Smooth muscle cell of the brain vasculature (primary cell): ENCODE measurements at places on chromosomes 5 and 9.

DNA sequence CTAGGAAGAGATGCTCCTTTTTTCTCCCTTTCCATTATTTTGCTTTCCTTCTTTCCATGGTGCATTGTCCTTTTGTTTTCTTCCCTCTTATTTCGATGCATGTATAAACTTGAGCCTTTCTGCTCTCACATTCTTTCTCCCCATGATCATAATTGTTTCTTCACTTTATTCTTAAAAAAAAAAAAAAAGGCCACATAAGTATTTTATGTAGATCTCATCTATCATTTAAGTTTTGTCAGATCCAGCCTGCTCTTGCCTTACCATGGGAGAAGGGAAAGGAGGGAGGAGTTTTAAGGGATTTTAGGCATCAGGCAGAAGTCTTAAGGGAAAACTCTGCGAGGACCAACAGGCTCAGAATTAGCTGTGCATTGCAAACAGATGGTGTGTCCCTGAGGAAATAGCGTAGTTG, 11.1 kb downstream of the TGFBR1 start:
- no peak for DNase-seq

GRCh38 chr9:98906273-98907040, 37.2 kb upstream of the COL15A1 start:
- no peak for DNase-seq

- no peak for DNase-seq
Measured at GRCh38 chr9:72211047-72211446, 61.8 kb downstream of the GDA start.

GRCh38 chr5:167147879-167148278, 1143.6 kb upstream of the WWC1 start:
- DNase-seq = no peak

DNA sequence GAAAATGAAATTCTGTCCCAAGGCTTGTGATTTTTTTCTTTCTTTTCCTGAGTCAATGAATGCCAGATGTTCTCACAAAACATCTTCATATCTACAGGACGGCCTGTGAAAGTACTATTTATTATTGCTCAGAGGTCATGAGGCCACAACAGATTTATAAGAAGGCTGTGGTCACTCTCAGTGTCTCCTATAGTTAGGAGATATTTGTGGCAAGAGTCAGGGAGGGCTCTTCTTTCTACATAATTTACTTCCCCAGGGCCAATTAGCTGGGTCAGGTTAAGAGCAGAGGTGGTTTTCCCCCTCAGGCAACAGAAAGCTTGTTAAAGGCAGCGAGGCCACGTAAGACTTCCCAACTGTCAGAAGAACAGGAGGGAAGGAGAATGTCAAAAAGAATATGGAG, 248.7 kb downstream of the SLIT3 start:
- no peak for DNase-seq

- DNase-seq = no peak
Measured at GRCh38 chr9:135968601-135969000, 7.4 kb upstream of the UBAC1 start.

GRCh38 chr5:115190388-115190787, 20.7 kb upstream of the TRIM36 start:
- no peak for DNase-seq

- no peak for DNase-seq
Measured at GRCh38 chr5:10536931-10537579, 26.8 kb upstream of the ANKRD33B start.

GRCh38 chr5:138467711-138468132, 2.4 kb downstream of the EGR1 start:
- no peak for DNase-seq

GRCh38 chr9:76298521-76299144, 95.6 kb downstream of the RFK start:
- DNase-seq = no peak

DNA sequence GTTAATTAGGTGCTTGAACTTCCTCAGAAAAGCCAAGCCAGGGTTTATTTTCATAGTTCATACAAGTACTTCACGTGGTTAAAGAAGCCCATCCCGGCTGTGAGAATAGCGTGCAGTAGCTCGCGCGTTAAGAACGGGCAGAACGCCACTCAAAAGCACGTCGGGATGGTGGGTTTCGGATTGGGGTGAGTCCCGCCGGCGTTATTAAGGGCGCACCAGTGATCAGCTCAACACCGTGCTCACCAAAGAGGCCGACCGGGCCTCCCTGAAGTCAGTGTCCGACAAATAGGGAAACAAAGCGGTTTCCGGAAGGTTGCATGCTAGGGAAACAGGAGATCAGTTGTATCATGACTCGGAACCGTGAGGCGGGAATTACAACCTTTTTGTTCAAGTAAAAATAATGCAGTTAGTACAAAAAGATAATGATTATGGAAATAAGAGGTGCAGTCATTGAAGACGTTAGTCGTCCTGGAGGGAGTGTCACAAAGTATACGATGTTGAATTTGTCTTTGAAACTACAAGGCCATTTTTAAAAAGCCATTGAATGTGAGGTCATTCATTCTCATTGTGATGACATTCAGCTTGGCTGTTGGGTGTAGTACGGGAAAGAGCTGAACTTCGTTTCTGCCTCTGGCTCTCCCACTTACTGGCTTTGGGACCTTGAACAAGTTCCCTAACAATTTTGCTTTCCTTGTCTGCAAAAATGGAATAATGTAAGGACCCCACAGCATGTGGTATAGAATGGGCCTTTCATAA, 992 bp downstream of the SETD9 start:
- no peak for DNase-seq

GRCh38 chr5:51665251-51665593, 282.0 kb downstream of the ISL1 start:
- DNase-seq = no peak

GRCh38 chr9:136572003-136572827, 26.4 kb upstream of the NOTCH1 start:
- DNase-seq = no peak

DNA sequence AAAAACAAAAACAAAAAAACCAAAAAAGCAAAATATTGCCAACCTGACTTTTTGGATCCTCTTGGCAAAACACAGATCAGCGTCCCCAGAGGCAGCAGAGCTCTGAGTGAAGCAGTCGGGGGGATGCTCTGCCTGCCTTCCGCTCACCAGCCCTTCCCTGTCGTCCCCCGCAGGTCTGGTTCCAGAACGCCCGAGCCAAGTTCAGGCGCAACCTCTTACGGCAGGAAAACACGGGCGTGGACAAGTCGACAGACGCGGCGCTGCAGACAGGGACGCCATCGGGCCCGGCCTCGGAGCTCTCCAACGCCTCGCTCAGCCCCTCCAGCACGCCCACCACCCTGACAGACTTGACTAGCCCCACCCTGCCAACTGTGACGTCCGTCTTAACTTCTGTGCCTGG, 20.7 kb downstream of the LHX2 start:
- no peak for DNase-seq

- no peak for DNase-seq
Measured at GRCh38 chr5:171442287-171443042, 23.0 kb downstream of the FGF18 start.

DNA sequence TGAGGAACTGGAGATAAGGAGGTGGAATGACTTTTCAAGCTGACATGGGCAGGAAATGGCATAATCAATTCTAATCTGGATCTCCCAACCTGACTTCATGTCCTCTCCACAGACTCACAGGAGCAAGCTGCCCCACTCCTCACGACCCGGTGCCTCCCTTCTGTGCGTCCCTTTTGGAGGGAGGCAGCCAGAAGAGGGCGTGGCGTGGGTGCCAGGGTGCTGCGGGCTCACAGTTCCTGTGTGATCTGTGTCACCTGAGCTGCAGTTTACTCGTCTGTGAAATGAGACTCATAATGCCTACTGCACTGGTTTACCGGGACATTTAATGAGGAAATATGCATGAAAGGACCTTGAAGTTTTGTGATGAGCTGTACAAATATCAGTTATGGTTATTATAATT, 207.4 kb downstream of the DAB2IP start:
- DNase-seq = no peak

DNA sequence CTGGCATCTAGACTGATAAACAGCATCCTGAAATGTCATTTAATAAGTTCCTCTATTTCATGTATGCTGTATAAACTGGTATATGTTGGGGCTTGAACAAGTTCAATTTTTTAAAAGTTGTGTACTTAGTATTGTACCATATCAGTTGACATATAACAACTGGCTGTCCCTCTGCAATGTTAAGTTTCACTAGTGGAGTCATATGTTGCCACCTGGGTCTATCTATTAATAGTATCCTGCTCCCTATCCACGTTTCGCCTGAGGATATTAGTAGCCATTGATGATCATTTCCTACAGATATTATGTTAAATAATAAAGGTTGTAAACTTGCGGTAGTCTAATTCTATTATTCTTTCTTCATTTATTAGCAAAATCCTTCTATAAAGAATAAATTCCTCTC, 177.6 kb downstream of the RFX3 start:
- no peak for DNase-seq

DNA sequence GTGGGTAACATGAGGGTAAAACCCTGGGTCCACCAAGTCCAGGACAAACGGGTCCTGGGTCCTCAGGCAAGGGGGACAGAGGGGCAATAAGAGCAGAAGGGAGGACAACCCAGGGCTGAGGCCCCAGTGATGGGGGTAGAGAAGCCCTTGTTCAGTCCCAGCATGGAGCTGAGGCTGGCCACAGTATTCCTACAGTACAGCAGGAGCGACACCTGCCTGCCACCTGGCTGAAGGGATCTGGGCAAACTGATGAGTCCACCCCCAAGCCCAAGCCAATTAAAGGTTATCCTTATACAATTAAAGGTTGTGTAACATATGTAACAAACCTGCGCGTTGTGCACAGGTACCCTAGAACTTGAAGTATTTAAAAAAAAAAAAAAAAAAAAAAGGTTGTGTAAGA, 97.7 kb upstream of the LRRTM2 start:
- DNase-seq = no peak

GRCh38 chr9:85647571-85647970, 94.2 kb downstream of the AGTPBP1 start:
- no peak for DNase-seq

GRCh38 chr5:133932441-133933168, 35.8 kb downstream of the C5orf15 start:
- DNase-seq = no peak

- DNase-seq = no peak
Measured at GRCh38 chr5:76771705-76772405, 47.0 kb upstream of the F2RL1 start.

DNA sequence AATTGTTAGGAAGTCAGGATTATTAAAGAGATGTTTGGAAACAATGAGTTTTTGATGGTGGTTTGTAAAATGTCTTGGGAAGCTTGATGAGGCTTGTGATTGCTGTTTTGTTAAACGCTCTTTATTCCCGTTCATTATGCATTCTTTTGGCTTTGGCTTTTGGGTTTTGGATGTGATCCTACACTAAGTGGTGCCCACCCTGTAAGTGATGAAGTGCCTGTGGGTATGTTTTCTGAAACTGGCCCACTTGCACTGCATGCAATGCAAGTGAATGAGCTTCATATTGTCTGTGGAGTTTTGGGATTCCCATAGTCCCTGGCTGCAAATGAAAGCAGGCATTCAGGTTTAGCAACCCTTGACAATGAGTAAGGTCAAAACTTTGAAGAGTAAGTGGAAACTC, 1035.5 kb upstream of the WWC1 start:
- DNase-seq = no peak

- no peak for DNase-seq
Measured at GRCh38 chr5:160506006-160507004, 84.7 kb downstream of the PTTG1 start.

- no peak for DNase-seq
Measured at GRCh38 chr5:140570058-140570457, 5.4 kb downstream of the SLC35A4 start.

GRCh38 chr9:37974506-37975173, 70.7 kb upstream of the SLC25A51 start:
- DNase-seq = no peak

- no peak for DNase-seq
Measured at GRCh38 chr9:117535973-117536372, 121.1 kb upstream of the ASTN2 start.

GRCh38 chr9:97321251-97321650, 13.8 kb downstream of the CCDC180 start:
- DNase-seq = no peak

DNA sequence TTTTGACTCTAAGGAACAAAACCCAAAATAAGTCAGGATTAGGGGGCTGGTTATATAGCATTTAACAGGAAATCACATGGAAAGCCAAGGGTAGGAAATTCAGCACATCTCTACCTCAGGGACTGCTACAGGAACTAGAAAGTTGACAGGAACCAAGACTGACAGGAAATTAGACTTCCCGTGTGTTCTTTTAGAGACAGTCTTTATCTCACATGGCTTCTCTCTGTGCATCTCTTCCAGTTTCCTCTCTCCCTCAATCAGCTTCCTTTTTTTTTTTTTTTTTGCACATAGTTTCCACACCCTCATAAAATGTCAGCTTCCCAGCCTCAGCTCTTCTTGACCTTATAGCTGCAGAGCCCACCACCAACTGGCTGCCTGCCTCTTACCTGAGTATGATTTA, 4.8 kb downstream of the RECK start:
- DNase-seq = no peak
